Activated CD4-positive, CD25-positive, alpha-beta regulatory T cell (primary cell): ENCODE measurements at places on chromosomes 1 and 21.

GRCh38 chr1:21924503-21925005, 12.6 kb downstream of the HSPG2 start:
- DNase-seq, result no peak

- no peak for DNase-seq
Measured at GRCh38 chr1:213987422-213987926, 299 bp upstream of the PROX1 start.

GRCh38 chr1:89863165-89863830, 42.5 kb downstream of the LRRC8D start:
- no peak for DNase-seq

GRCh38 chr1:80529546-80529945, 1271.2 kb upstream of the ADGRL2 start:
- no peak for DNase-seq
